Fibroblast of upper back skin (primary cell): ENCODE measurements at places on chromosomes 2 and 18.

GRCh38 chr2:168705534-168706470 lies 96.6 kb upstream of the NOSTRIN start:
- peak; percentile 39 for DNase-seq

GRCh38 chr2:174835797-174836255 lies 71.6 kb upstream of the CHRNA1 start:
- DNase-seq: peak; percentile 100

DNA sequence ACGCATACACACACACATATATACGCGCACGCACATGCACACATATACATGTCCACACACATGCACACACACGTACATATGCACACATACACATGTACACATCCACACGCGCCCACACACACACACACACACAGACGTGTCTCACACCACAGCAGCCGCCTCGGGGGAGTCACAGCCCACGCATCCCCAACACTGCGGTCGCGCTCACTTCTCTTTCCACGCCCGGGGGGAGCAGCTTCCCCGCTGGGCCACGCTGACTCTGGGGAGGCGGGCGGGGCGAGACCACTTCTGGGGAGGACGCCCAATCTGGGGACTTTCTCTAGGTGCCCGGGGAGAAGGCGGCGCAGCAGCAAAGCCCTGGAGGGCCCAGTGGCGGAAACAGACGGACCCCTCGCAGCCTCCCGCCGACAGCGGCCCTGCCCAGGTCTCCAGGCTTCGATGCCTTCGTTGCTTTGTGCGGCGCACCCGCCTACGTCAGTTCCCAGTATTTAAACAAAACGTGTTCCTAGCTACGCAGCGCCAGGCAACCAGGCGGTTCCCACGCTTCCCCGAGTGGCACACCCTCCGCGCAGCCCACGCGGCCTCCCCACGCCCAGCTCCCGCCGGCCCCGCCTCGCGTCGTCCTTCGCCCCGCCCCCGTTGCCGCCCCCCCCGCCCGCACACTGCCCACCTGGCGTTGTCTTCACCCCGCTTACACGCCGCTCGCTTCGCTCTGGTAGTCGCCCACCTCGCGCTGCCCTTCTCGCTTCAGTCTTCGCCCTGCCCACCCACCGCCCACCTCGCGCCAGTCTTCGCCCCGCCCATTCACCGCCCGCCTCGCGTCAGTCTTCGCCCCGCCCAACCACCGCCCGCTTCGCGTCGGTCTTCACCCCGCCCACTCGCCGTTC lies 810 bp upstream of the RBFA start:
- peak; percentile 8 for DNase-seq

DNA sequence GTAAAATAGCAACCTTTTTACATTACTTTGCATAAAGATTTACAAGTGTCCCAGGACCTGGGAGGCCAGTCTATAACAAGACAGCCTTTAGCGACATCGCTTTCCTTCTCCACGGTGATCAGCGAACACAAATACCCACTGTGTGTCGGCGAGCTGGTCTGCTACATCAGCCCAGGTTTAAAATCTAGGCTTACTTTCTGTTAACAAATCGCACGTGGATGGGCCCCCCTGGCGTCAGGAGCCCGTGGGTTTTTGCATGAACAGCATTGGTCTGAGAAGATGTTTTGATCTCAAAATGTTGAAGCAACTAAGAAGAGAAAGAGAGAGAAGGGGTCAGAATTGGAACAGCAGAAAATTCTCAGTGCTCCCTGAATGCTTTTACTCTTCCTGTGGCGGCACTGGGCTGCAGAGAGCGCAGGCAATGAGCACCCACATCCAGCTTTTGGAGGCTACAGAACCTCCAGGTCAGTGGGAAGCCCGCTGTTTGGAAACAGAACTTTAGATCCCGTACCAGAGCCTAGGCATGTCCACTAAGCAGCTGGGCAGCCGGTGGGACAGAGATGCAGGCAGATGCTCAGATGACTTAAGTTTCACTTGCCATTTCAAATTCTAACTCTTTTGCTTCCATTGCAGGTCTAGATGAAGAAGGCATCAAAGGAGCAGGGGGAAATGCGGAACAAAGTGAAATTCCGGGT lies 32.9 kb downstream of the CYP27C1 start:
- DNase-seq: no peak

DNA sequence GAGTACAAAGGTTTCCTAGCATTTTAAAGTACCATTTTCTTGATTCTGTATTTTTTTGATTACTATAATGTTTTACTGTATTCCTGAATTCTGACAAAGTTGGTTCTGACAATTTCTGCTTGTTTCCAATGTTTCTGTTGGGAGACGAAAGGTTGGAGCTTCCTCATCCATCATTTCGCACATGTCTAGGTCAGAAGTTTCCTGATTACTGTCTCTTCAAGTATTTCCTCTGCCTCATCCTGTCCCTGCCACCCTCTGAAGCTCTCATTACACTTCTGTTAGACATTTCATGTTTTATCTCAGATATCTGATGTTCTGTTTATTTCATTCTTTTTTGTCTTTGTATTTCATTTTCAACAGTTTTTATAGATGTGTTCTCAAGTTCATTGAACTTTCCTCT lies 895.8 kb downstream of the TSN start:
- no peak for DNase-seq

DNA sequence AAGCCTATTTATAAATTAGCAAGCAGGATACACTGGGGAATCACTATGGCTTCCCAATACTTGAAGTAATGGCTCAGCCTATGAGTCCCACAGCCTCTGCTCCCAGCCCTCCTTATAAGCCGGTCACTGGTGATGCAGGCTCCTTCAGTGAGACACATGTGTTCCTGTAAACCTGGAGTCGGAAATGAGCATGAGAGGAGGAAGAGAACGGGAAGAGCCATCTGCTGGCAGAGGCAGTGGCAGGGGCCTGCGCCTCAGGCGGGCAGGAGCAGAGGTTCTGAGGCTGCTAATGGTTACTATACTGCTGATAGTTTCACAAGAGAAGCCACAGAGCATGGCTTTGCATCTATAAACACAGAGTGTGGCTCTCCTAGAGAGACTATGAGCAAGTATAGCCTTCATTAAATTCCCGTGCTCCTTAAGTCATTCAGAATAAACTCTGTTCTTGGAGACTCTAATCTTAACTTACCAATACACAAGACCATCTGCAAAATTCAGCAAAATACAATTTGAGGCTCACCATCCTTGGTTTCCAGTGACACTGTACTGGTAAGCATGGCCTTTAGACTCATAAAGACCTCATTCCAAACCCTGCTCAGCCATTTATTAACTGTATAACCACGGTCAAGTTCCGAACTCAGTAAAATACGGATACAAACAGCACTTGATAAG lies 63.3 kb downstream of the FBXO15 start:
- no peak for DNase-seq

DNA sequence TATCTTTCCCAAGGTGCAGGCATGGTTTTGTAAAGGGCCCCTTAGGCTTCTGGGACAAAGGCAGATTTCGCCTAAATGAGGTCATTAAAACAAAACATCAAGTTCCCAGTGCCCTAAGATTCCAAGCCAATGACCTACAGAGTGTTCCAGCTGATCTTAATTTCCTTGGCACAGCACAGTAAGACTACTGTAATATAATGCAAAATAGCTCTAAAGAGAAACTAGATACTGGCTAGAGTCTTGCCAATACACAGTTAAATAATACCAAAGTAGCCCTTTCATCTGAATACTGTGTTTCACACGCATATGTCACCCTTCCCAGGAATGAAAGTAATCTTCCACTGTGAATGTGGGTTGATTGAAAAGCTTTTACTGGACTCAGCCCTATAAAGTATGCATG lies 14.7 kb downstream of the GRB14 start:
- peak; percentile 39 for DNase-seq

DNA sequence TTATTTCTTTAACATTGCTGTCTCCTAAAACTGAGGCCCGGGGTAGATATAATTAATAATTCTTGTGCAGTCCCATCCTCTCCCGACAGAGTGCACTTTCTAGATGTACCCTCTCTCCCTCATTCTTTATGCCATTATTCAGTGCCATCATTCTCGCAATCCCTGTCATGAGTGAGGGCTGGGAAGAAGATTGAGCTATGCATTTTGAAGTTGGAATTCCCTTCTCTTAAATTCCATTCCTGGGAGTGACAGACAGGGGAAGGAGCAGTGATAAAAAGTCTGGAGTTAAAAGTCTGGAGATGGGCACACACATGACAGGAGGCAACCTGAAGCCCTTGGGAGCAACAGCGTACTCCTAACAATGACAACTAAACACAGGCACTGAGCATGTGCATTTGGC lies 2.6 kb upstream of the KCNE4 start:
- DNase-seq: no peak

GRCh38 chr2:45901468-45902032 lies 250.1 kb downstream of the PRKCE start:
- DNase-seq: no peak

- DNase-seq: peak; percentile 28
Measured at GRCh38 chr2:190514676-190515075, 19.8 kb downstream of the NEMP2 start.

GRCh38 chr2:164515030-164515429 lies 106.3 kb downstream of the GRB14 start:
- no peak for DNase-seq

GRCh38 chr18:57953883-57954282 lies 90.1 kb upstream of the NEDD4L start:
- no peak for DNase-seq

GRCh38 chr2:195092341-195092740 lies 564.7 kb upstream of the SLC39A10 start:
- no peak for DNase-seq
